Neural crest cell (in vitro differentiated cells): ENCODE measurements at places on chromosomes 6 and 20. TPM values are rescaled to one million over a fixed set of nuclear protein-coding genes. Genes with fewer than 3 reads are reported as not detected.

Gene GPR6
- not detected in 2 replicates for total RNA-seq

Gene LY6G6D
- total RNA-seq = not detected in 2 replicates

Gene PGC
- not detected in 2 replicates for total RNA-seq

Gene NRM
- total RNA-seq = 66.5 and 69.2 TPM in 2 replicates

Gene BPI
- total RNA-seq = not detected in 2 replicates

Gene VSTM2L
- 7.3 and 9.3 TPM in 2 replicates for total RNA-seq

Gene EPPIN
- not detected in 2 replicates for total RNA-seq

DNA sequence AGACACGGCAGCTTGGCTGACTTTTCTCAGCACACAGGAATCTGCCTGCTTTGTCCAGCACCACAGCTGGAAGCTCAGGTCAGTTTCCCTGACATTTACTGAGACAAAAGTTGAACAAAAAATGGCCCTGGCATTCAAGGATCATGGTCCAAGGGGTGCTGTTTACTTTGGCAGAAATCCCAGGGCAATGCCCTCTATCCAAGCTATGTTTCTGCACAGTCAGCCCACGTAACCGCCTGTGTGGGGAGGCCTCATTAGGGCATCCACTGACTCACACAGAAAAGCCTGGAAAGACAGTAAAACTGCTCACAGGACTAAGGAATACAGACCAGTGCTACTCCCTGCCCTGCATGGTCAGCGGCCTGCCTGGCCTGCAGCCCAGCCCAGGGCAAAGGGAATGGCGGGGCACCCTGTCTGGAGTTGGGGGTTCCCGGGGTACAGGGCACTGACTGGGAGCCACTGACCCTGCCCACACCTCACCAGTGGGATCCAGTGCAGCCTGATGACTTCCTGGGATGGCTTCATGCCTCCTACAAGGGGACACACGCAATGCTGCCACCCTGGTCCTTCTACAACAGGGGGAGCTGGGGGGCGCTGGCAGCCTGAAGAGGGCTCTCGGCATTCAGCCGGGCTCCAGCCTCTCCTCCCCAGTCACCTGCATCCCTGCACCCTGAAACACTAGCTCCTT lies 77.1 kb downstream of the NINL start:
- no peak overlapping the region for H3K4me3 ChIP-seq
- no peaks in the 10 kb centered on the region for H3K4me1 ChIP-seq
- no peaks in the 10 kb centered on the region for H3K27me3 ChIP-seq
- no peak for DNase-seq
- H3K36me3 ChIP-seq = peaks cover 42% of the 10 kb centered on the region

- peaks cover 4% of the 10 kb centered on the region for H3K36me3 ChIP-seq
- peaks cover 72% of the 10 kb centered on the region for H3K4me1 ChIP-seq
- H3K27ac ChIP-seq = peak overlapping the region; percentile 43
Observed at GRCh38 chr20:47314647-47315338, 41.7 kb downstream of the ZMYND8 start.

DNA sequence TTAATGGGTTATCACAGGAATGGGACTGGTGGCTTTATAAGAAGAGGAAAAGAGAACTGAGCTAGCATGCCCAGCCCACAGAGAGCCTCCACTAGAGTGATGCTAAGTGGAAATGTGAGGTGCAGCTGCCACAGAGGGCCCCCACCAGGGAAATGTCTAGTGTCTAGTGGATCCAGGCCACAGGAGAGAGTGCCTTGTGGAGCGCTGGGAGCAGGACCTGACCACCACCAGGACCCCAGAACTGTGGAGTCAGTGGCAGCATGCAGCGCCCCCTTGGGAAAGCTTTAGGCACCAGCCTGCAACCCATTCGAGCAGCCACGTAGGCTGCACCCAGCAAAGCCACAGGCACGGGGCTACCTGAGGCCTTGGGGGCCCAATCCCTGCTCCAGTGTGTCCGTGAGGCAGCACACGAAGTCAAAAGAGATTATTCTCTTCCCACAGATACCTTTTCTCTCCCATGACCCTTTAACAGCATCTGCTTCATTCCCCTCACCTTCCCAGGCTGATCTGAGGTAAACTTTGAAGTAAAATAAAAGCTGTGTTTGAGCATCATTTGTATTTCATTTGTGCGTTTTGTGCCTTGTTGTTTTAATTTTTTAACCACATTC lies 4.4 kb downstream of the HLA-E start:
- peak overlapping the region; percentile 16 for H3K4me3 ChIP-seq
- H3K27me3 ChIP-seq = peaks cover 22% of the 10 kb centered on the region
- H3K4me1 ChIP-seq = peaks cover 10% of the 10 kb centered on the region

GRCh38 chr6:160583794-160584193 lies 80.3 kb downstream of the LPA start:
- H3K4me1 ChIP-seq = no peaks in the 10 kb centered on the region
- no peak overlapping the region for H3K4me3 ChIP-seq
- H3K27me3 ChIP-seq = peaks cover 55% of the 10 kb centered on the region
- no peaks in the 10 kb centered on the region for H3K36me3 ChIP-seq
- no peak overlapping the region for H3K27ac ChIP-seq

DNA sequence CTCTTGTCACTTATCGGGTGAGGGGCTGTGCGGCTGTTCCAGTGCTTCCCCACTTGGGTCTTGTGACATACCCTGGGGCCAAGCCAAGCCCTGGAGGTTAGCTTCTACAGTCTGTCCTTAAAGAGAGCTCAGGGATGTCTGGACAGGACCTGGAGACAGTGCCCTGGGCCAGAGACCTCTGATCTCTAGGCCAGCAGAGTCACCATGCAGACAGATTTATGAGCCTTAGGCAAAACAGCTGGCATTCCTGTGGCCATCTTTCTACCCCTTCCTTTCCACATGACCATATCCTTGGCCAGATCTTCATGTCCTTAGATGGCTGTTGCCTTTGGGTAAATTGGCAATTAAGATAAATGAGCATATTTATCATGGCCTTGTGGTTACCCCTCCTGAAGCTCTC lies 678.6 kb downstream of the MAFB start:
- no peak for DNase-seq
- H3K27me3 ChIP-seq = no peaks in the 10 kb centered on the region
- H3K4me1 ChIP-seq = no peaks in the 10 kb centered on the region
- no peak overlapping the region for H3K27ac ChIP-seq
- H3K36me3 ChIP-seq = no peaks in the 10 kb centered on the region

GRCh38 chr20:34110745-34111641 lies 1.1 kb downstream of the EIF2S2 start:
- H3K4me3 ChIP-seq = peak overlapping the region; percentile 99
- H3K27ac ChIP-seq = peak overlapping the region; percentile 88
- peaks cover 9% of the 10 kb centered on the region for H3K36me3 ChIP-seq
- DNase-seq = no peak

DNA sequence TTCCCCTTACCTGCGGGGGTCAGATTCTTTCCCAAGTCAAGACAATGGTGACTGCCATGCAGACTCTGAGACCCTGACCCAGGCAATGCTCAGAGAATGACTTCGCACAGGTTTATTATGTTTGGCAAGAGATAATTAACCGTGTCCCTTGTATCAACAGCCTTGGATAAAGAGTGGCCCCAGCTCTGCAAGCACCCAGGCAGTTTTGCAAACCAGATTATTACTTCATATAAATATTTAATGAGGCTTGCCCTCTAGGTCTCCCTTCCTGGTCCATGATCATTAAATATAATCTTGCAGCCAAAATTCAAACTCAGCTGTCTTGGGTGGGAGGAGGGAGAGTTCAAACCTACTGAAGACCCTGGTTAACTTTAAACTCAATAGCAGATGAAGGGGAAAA lies 156.5 kb downstream of the ANKRD60 start:
- peaks cover 40% of the 10 kb centered on the region for H3K27me3 ChIP-seq
- H3K27ac ChIP-seq = no peak overlapping the region
- no peaks in the 10 kb centered on the region for H3K36me3 ChIP-seq
- no peak for DNase-seq
- no peak overlapping the region for H3K4me3 ChIP-seq

DNA sequence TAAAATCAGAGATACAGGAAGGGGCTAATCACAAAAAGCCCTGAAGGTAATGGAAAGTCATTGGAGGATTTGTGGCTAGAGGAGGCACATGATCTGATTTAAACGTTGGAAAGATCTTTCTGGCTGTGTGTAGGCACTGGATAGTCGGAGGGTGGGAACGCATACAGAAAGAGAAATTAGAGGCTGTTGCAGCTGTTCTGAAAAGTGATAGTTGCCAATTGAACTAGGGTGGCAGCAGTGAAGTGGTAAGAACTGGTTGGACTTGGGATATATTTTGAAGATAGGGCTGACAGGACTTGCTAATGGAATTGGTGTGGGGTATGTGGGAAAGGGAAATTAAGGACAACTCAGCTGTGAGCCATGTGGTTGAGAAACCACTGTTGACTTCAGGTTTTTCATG lies 223.6 kb downstream of the OGFRL1 start:
- no peak overlapping the region for H3K27ac ChIP-seq
- H3K27me3 ChIP-seq = no peaks in the 10 kb centered on the region
- no peaks in the 10 kb centered on the region for H3K4me1 ChIP-seq
- no peak overlapping the region for H3K4me3 ChIP-seq
- no peak for DNase-seq
- H3K36me3 ChIP-seq = no peaks in the 10 kb centered on the region

DNA sequence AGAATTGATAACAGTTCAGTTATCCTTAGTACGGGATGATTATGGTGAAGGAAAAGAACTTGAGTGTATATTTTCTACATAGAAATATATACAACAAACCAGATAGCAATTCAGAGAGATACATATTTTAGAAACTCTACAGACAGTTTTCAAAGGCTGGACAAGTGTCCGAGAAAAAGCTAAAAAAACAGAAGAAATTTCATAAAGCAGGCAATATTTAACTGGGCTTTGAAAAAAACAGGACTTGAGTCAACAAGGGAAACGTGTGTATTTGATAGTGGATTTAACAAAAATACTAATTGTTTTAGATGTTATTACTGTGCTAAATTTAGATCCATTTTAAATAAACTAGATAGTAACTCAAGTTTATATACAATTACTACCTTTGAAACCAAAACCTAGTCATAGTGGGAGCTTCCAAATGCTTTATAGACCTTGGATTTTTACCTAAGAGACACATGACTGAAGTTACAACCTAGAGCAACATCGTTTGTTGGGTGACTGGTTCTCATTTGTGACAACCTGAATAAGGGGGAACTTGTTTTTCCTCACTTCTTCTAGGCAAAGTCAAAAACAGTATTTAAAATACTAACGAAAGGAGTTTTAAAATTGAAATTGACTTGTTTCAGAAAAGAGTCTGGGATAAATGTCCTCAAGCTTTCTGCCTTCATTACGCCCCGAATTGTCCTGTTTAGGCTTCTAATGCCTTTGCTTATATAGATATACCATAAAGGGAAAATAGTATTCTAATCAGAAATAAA lies 116.7 kb upstream of the PRSS16 start:
- no peaks in the 10 kb centered on the region for H3K36me3 ChIP-seq
- H3K27ac ChIP-seq = no peak overlapping the region
- H3K4me3 ChIP-seq = no peak overlapping the region
- peaks cover 33% of the 10 kb centered on the region for H3K4me1 ChIP-seq

DNA sequence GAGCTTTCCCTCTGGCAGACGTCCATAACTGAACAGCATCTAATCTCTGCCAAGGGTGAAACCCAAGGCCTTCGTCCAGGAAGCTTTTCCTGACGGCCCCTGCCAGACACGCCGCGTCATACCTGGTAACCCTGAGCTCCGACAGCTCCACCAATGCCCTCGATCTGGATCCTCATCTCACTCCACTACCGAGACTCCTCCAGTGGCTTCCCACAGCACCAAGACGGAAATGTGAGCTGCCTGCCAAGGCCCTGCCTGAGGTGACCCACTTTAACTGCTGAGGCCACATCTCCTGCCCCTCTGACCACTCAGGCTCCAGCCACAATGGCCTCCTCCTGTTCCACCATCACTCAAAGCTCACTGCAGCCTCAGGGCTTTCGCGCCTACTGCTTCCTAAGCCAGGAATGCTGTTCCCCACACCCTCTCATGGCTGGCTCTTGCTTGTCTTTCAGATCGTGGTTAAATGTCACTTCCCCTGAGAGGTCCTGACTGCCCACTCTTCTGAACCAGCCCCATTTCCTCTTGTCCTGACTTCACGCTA lies 143.2 kb downstream of the PREX1 start:
- H3K27ac ChIP-seq = peak overlapping the region; percentile 91
- DNase-seq = no peak
- no peaks in the 10 kb centered on the region for H3K27me3 ChIP-seq
- peaks cover 15% of the 10 kb centered on the region for H3K36me3 ChIP-seq

DNA sequence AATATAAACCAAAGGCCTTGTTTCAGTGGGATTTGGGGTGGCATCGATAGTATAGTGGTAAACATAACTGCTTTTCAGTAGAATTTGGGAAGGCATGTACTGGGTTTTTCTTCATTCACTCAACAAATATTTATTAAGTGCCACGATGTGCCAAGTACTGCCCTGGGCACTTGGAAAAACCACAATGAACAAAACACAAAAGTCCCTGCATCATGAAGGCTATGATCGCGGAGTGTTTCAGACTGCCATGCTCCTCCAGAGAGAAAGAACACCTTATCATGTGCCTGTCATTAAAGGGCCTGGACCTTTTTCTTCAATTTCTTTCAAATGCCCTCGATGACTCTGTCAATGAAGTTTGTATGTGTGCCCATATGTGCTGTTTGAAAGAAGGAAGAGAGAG lies 59.2 kb upstream of the CEP85L start:
- H3K27me3 ChIP-seq = no peaks in the 10 kb centered on the region
- no peak overlapping the region for H3K27ac ChIP-seq
- no peak overlapping the region for H3K4me3 ChIP-seq
- no peak for DNase-seq
- no peaks in the 10 kb centered on the region for H3K36me3 ChIP-seq
- H3K4me1 ChIP-seq = peaks cover 49% of the 10 kb centered on the region

DNA sequence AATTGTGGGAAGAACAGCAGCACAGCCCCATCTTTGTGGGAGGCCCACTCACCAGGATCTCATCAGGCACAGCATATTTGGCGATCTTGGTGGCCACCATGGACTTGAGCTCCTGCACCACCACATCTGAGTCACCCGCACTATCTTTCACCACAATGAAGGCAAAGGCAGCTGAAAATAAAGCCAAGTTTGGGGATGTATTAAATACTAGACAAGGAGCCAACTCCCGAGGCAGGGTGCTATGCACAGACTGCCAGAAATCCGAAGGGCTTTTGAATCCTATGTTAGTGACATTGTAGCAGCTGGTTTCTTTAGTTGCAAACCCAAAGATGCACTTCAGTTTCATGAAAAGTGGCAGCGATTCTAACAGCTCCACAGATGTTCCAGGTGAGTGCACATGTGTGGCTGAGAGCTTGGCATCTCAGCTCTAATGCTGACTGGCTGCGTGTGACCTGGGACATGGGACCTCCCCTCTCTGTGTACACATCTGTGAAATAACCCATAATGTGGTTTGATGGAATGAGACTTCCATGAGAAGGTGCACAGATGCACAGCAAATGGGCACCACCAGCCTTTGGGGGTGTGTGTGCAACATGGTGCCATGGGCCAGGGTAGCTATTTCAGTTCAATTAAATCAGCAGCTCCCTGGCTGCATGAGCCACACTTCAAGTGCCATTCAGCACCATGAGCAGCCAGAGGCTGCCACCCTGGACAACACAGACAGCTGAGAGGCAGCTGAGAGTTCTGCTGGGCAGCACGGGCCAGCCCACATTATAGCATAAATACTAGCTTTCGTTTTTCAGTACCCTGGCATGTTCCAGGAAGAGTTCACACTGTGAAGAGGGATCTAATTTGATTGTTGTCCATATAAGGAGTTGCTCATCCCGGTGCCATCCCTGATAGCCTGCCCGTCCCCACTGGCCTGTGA lies 16.9 kb upstream of the APMAP start:
- no peak overlapping the region for H3K4me3 ChIP-seq
- H3K4me1 ChIP-seq = no peaks in the 10 kb centered on the region
- H3K27ac ChIP-seq = no peak overlapping the region

GRCh38 chr6:125750692-125751333 lies 1.4 kb downstream of the HEY2 start:
- H3K27ac ChIP-seq = no peak overlapping the region
- no peaks in the 10 kb centered on the region for H3K36me3 ChIP-seq
- H3K4me3 ChIP-seq = peak overlapping the region; percentile 91
- H3K4me1 ChIP-seq = peaks cover 58% of the 10 kb centered on the region

- DNase-seq = no peak
- no peak overlapping the region for H3K4me3 ChIP-seq
- H3K27ac ChIP-seq = no peak overlapping the region
- no peaks in the 10 kb centered on the region for H3K27me3 ChIP-seq
Observed at GRCh38 chr20:44496976-44497375, 21.3 kb downstream of the TTPAL start.
